ENCODE measurements at places on chromosomes 2 and 18. TPM values are rescaled to one million over a fixed set of nuclear protein-coding genes. Genes with fewer than 3 reads are reported as not detected.

GRCh38 chr2:231521-232185 is 32.2 kb downstream of the SH3YL1 start:
- H3K27ac ChIP-seq, result no peak overlapping the region
- no peak overlapping the region for H3K4me3 ChIP-seq
- H3K4me1 ChIP-seq, result no peaks in the 10 kb centered on the region
- no peak for DNase-seq
- no peaks in the 10 kb centered on the region for H3K27me3 ChIP-seq
- H3K36me3 ChIP-seq, result peaks cover 8% of the 10 kb centered on the region

GRCh38 chr2:37852585-37853014 is 72.5 kb upstream of the RMDN2 start:
- no peak for DNase-seq
- H3K27me3 ChIP-seq, result no peaks in the 10 kb centered on the region
- H3K27ac ChIP-seq, result peak overlapping the region; percentile 35
- no peak overlapping the region for H3K4me3 ChIP-seq

Gene SNRNP27
- total RNA-seq, result 61.2 TPM

Gene LRATD1
- not detected for total RNA-seq

Gene SLC9A4
- not detected for total RNA-seq

Gene RNF152
- 0.13 TPM for total RNA-seq
